ENCODE measurements at places on chromosomes 6 and 20.

DNA sequence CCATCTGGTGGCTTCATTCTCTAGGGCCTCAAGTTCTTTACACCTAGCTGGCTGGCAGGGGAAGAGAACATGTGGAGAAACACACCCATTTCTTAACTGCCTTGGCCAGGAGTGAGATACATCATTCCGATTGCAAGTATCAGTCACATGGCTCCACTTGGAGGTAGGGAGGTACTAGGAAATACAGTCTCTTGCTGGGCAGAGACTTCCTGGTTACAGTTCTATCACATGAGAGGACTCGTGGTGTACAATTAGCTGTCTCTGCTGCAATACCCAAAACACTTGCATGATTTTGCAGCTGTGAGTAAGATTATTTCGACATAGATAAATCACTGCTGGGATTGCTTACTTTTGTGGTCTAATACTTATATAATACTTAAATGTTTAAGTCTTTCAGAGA is 51.1 kb downstream of the GTF2H5 start:
- no peak for DNase-seq

DNA sequence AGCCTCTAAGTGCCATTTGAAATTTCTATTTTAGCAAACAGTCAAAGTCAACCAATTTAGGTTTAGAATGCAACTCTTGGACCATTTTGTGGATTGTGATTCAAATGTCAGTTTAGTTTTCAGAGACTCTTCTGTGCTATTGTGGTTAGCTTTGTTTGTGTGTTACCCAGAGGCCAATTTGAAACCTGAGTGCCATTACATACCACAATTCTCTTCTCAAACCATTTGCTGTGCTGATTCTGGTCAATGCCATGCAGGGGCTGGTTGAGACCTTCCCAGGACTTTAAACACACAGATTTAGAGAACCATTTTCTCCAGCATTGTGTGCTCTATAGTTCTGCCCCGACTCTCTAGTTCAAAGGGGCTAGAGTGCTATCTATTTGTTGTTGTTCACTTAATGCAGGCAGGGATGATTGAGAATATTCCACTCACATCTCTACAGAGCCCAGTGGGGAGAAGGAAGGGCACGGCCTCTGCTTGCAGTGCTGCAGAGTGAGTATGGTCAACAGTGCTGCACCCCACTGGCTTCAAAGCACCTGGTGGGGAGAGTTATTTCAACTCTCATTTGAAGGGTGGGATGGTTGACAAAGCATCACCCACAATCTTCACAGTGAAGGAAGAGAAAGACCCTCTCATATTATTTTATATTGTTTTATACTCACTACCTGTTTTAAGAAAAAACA is 738.2 kb downstream of the COL12A1 start:
- DNase-seq, result no peak

- DNase-seq, result no peak
These were observed 11.7 kb downstream of the PTPRK start for GRCh38 chr6:128508588-128509296.

GRCh38 chr6:140020207-140020791 is 645.9 kb upstream of the CITED2 start:
- DNase-seq, result no peak

- no peak for DNase-seq
These were observed 40.2 kb upstream of the RBM24 start for GRCh38 chr6:17240803-17241500.

- no peak for DNase-seq
These were observed 64.3 kb downstream of the NOL4L start for GRCh38 chr20:32520927-32521203.
